Hematopoietic multipotent progenitor cell treated with erythropoietin and hydrocortisone succinate and interleukin-3 and kit ligand, for 6 days (in vitro differentiated cells): ENCODE measurements at places on chromosomes 5 and 9.

GRCh38 chr5:22258139-22258538 is 595.0 kb downstream of the CDH12 start:
- no peak for DNase-seq

DNA sequence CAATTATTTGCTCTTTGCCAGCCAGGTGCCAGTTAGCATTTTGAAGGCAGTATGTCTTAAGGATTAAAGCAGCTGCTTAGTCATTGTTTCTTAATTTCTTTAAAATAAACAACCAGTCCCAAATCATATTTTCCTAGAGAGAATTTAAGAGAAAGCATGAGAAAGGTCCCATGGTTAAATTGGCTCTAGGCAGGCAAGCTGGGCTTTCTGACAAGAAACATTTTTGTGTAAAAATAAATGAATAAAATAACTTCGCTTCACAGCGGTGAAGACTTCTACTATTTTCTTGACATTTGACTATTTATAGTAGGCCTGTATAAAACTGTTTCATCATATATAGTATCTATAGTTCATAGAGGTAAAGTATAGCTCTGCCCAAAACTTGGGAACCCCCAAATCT is 617.7 kb upstream of the C9orf72 start:
- no peak for DNase-seq

DNA sequence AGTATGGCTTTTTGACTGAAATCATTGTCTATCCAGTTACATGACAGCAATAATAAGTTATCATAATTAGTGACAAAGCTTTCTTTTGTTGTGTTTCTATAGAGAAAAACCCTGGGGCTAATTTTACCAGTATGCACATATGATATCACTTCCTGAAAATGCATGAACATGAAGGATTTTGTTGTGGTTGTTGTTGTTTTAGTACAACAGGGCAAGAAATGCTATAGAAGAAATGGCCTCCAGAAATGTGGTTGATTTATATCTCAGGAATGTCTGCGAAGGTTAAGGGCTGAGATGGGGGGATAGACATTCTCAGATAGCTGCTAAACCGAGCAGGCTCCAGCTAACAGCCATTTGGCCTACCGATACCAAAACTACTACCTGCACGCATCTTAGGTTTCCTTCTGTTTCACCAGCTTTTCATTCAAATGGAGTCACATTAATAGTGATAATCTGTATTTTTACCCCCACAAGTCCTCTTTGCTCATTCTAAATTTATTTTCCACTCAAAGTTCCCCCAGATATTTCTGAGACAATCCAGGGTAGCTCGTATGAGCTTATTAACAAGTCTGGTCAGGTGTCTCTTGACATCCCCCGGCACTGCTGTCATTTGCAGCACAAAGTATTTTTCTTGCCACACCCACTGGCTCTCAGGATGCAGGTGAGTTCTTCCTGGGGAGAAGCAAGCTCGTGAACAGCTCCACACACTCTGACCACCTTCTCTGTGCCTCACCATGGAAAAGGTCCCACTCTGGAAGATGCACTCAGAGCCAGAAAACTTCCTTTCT is 232.4 kb upstream of the GAS1 start:
- DNase-seq, result no peak

- DNase-seq, result no peak
These were observed 12.4 kb downstream of the SMAD5 start for GRCh38 chr5:136145030-136145429.

GRCh38 chr5:32776200-32776599 is 65.1 kb downstream of the NPR3 start:
- no peak for DNase-seq

GRCh38 chr5:147734894-147735293 is 47.6 kb downstream of the JAKMIP2 start:
- DNase-seq, result peak; percentile 7

DNA sequence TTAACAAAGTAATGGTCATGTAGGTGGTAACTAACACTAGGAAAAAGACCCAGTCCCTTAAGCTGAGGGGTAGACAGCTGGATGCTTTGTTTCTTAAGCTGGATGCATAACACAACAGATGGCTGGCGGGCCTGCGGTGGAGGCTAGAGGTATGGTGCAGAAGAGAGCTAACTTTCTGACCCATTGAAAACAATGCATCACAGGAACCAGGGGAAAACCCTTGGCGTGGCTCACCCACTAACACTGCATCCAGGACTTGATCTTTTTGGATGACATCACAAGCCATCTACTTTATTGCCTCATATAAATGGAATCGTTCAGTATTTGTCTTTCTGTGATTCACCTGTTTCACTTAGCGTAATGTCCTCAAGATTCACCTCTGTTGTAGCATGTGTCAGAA is 138.7 kb downstream of the AUH start:
- DNase-seq, result no peak

DNA sequence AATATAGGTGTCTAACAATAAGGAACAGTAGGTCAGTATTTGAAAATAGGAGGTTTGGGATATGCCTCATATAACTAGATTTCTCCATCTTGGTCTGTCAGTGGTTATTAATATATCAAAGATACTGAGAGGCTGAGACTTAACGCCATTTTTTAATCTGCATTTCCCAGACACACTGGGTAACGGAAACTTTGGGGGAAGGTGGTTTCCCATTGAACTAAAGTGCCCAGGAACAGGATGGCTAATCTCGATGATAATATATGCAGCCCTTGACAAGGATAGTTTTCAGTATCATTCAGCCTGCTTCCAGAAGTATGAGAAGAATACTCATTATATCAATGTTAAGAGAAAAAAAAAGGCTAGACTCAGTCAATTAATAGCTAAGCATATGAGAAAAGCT is 30.7 kb downstream of the EFNA5 start:
- no peak for DNase-seq
